Esophagus squamous epithelium (tissue), 5 donors: ENCODE measurements at places on chromosomes 3 and 15.

DNA sequence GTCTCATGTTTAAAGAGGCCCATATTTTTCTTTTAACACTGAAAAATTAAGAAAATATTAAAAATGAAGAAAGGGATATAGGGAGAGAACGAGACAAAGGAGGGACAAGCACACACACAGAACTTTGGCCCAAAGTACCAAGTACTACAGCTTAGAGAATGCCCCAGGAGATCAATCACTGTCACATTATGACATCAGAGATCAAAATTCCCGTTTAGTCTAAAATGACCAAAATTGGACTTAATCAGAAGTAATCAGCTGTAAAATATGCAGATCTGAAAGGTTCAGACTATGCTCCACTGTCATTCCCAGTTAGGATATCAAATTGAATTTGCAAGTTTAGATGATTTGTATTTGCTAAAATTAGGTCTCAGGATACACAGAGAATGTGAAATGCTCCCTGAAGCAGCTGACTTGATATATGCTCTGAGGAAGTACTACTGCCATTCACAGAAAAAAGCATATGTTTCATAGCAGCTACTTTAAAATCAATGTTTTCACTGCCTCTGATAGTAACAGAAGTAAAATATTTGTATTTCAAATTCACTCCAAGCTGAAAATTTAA lies 123.0 kb downstream of the PEAK1 start:
- DNase-seq = no peak

DNA sequence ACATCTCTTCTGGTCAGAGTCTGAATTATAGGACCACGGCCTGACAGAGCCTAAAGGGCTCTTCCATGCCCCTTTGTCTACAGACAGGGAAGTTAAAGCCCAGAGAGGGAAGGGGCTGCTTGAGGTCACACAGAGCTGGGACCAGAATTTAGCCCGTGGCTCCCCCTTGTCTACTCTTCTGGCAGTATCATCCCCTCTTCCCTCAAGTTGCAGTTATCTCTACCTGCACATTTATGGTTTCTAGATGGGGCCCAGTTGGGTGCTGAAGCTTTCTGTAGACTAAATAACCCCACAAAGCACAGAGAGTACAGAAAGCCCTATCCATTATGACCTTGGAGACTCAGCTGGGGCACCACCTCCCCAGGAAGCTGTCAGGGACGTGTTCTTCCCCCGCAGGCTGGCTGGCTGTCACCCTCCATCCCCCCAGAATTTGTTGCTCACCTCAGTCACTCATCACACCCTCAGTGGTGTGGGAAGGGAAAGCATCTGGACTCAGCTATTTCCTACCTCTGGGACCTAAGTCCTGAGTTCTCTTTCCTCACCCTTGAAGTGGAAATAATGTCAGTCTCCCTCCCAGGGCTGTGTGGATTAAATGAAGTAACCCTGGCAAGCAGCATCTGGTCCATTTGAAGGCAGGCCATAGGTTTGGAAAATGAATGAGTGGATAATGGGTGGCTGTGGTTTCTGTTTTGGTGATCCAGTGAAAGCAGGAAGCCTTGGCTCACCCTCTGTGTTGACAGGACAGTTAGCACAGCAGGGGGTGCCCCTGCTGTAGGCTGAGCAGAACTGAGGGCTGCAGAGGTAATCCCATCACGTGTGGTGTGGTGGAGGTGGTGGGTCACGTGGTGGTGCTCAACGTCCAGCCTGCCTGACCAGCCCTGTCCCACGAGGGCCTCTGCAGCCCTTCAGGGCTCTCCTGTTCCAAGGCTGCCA lies 16.3 kb downstream of the ACOX2 start:
- no peak for DNase-seq

GRCh38 chr3:111548092-111548491 lies 6.1 kb downstream of the CD96 start:
- no peak for DNase-seq

DNA sequence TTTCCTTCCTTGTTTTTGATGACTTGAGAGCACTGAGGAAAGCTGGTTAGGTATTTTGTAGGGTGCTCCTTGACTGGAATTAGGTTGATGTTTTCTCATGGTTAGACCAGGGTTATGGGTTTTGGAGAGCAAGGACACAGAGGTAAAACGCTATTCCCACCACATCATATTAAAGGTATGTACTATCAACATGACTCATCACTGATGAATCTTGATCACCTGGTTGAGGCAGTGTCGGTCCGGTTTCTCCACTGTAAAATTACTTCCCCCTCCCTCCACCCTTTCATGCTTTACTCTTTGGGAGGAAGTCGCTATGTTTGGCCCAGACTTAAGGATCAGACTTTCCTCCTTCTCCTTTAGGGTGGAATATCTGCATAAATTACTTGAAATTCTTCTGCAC lies 201.6 kb downstream of the EDEM1 start:
- no peak for DNase-seq

GRCh38 chr3:105970283-105970682 lies 101.5 kb upstream of the CBLB start:
- no peak for DNase-seq

- DNase-seq = no peak
These were observed 179.6 kb downstream of the NSMCE3 start for GRCh38 chr15:29089731-29090616.

DNA sequence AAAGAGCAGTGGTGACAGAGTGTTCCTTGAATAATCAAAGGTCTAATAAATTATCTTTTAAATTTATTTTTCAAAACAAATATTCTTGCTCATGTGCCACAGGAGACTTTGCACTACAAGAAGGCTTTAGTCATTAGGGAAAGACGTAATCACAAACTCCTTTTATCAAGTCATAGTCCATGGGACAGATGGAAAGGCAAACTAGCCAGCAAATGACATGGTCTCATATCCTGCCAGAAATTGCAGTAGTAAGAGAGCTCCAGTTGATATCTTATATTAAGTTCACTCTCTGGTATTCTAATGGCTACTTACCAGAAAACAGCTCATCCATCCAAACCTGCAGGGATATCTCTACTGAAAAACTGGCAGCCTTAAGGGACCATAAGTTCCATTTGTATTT lies 225.0 kb upstream of the TP63 start:
- DNase-seq = no peak

- DNase-seq = no peak
These were observed 294.8 kb upstream of the STT3B start for GRCh38 chr3:31237887-31238286.

DNA sequence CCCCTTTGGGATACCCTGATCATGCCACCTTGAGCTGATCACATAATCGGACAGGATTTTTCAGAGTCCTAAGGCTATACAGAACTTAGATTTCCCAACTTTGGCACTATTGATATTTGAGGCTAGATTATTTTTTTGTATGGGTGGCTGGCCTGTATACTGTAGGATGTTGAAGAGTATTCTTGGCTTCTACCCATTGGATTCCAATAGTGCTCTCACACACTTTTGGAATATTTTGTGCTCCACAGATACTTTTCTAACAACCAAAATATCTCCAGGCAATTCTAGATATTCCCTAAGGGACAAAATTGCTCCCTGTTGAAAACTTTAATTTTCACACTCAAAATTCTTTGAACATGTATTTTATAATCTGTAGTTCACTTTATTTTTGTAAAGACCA lies 125.1 kb downstream of the ABI3BP start:
- no peak for DNase-seq

GRCh38 chr3:183818706-183819624 lies 6.4 kb downstream of the MAP6D1 start:
- no peak for DNase-seq

GRCh38 chr3:31993843-31994242 lies 12.3 kb downstream of the ZNF860 start:
- DNase-seq = no peak

DNA sequence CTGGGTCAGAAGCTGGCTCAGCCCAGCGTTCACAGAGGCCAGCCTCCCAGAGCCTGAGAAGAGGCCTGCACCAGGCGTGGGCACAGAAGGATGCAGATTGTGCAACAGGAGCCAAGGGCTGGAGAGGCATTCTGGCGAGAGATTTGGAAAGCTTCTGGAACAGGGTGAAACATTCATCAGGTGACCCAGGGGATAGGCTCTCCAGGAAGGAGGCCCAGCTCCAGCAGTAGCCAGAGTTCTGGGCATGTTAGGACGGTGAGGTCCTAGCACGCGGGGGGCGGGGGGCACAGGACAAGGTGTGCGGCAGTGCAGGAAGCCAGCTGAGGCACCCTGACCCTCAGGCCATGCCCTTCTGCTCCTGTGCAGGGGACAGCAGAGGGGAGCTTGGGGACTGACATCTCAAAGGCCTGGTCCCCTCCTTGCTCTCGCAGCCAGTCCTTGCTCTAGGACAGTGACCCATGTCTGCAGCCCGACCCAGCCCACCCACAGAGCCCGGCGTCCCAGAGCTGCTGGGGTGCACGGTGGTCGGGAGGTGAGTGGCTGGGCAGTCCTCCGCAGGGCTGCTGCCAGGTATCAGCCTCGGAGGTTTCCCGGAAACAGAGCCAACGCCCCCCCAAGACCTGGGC lies 111.7 kb upstream of the KLF13 start:
- no peak for DNase-seq

GRCh38 chr3:102215166-102215565 lies 219.6 kb upstream of the ZPLD1 start:
- no peak for DNase-seq

- no peak for DNase-seq
These were observed 57.0 kb downstream of the DUT start for GRCh38 chr15:48388016-48388851.

DNA sequence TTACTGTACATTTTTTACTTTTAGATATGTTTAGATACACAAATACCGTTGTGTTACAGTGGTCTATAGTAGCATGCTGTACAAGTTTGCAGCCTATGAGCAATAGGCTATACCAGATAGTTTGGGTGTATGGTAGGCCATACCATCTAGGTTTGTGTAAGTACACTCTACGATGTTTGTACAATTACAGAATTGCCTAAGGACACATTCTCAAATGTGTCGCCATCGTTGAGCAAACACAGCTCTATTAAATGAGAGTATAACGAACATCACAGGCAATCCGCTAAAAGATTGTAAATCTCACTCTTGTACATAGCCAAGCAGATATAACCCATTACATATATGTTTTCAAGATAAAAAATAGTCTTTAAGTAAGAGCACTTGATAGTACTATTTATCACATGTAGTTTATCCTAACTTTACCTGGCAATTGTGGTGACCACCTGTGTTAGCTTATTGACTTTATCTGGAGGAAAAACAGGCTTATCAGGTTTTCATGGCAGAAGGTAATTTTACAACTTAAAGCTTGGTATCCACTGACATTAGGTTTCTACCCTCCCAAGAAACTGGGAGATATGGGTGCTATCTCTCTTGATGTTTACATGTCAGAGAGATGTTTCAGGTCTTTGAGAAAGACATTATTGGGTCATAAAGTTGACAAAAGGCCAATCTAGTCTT lies 898.7 kb downstream of the NSUN3 start:
- no peak for DNase-seq

DNA sequence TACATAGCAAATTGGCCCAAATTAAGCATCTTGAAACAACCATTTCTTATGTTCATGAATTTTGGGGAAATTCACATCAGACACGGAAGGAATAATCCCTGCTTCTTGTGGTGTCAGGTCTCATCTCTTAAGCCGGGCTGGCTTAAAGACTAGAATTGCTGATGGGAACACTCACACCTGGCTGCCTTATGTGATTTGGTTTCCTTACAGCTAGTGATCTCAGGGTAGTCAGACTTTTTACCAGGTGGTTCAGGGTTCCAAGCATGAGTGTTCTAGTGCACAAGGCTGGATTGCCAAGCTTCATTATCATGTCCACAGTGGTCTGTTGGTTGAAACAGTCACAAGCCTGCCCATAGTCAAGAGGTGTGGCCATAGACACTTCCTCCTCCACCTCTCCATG lies 20.3 kb upstream of the CCNL1 start:
- DNase-seq = no peak

GRCh38 chr3:140602781-140603180 lies 75.1 kb upstream of the TRIM42 start:
- DNase-seq = no peak

DNA sequence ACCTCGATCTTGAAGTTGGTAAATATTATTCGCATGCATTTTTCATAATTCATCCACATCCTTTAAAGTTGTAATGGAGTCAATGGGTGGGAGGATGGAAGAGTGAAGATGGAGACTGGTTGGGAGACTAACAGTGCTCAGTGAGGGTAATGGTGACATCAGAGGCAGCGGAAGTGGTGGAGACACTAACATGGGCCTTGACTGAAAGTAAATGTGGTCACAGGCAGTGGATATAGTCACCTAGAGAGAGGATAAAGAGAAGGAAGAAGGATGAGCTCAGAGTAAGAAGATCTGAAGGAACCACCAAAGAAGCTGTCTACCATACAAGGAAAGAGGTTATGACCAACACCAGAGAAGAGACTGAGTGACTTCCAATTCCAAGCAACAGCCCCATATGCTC lies 281.6 kb upstream of the STT3B start:
- no peak for DNase-seq

- no peak for DNase-seq
These were observed 254.7 kb downstream of the NFKBIZ start for GRCh38 chr3:102104033-102104432.

- no peak for DNase-seq
These were observed 122.8 kb upstream of the LPP start for GRCh38 chr3:188031121-188031520.

GRCh38 chr15:40108061-40108854 lies 421 bp downstream of the BMF start:
- no peak for DNase-seq

- DNase-seq = no peak
These were observed 84.2 kb upstream of the TBL1XR1 start for GRCh38 chr3:177281292-177282118.

GRCh38 chr3:96233679-96234078 lies 580.7 kb upstream of the EPHA6 start:
- DNase-seq = no peak

- DNase-seq = no peak
These were observed 118.4 kb upstream of the TMC3 start for GRCh38 chr15:81492331-81492968.

DNA sequence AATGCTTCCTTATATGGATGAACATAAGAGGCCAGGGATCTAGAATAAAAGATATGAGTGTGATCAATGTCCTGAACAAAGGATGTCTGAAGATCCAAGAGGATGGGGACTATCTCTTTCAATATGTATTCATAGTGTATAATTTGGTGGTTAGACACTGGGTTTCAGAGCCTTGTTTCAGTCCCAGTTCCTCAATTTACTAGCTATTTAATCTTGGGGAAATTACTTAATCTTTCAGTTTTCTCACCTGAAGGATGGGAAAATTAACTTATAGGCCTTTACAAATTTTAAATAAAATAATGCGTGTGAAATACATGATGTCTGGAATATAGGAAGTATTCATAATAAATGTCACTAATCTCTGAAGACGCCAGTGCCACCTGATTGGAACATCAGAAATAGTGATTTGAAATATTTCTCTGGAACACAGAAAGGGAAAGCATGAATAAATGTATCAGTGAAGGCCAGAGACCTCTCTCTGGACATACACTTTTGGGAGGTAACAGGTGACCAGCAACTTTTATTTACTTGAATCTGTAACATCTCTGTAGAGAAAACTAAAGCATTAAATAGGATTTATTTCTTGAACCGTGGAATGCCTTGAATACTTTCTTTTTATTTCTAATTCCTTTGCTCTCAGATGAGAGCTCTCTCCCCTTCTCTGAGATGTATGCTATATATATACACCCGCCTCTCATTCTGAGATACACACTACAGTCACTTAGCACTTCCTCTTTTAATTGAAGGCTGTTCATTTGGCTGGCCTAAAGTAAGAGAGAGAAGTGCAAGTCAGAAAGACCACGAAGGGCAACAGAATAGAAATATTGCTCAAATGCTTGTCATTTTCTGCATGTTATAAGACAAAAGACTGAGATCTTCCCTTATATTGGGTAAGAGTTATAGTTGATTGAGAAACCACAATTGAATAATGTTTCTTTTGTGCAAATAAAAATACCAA lies 407.1 kb downstream of the LSAMP start:
- no peak for DNase-seq

- peak; percentile 81 for DNase-seq
These were observed 1.0 kb downstream of the NR1D2 start for GRCh38 chr3:23945913-23946687.
